ENCODE measurements at places on chromosomes 11 and 22.
A peak's percentile ranks its signal among the peaks of the same experiment; 100 is the strongest.

GRCh38 chr22:22479999-22480532 lies 28.5 kb downstream of the ZNF280B start:
- no peak for DNase-seq

GRCh38 chr11:46633291-46634217 lies 16.2 kb downstream of the ATG13 start:
- DNase-seq, result no peak

DNA sequence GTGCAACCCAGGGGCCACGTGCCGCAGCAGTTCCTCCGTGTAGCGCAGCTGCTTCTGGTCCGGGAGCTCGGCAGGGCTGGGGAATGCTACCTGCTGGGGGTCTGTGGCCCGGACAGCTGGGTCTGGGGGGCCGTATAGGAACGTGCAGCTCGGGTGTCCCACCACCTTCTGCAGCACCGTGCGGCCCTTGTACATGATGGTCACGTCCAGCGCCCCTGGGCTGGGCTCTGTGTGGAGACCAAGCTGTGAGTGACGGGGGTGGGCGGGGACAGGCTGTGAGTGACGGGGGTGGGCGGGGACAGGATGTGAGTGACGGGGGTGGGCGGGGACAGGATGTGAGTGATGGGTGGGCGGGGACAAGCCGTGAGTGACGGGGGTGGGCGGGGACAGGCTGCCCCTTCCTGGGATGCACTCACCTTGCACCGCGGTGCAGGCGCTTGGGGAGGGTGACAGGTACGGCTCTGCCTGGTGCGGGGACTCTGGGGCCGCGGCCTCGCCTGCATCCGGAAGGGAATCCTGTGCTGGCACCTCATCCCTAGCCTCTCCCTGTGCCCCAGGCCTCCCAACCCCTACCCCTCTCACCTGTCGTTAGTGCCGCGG lies 2.3 kb downstream of the IRF7 start:
- DNase-seq, result peak; percentile 71

GRCh38 chr11:124193221-124194010 lies 10.3 kb downstream of the OR10D3 start:
- no peak for DNase-seq

GRCh38 chr22:48338793-48339705 lies 1488.6 kb downstream of the BRD1 start:
- no peak for DNase-seq

DNA sequence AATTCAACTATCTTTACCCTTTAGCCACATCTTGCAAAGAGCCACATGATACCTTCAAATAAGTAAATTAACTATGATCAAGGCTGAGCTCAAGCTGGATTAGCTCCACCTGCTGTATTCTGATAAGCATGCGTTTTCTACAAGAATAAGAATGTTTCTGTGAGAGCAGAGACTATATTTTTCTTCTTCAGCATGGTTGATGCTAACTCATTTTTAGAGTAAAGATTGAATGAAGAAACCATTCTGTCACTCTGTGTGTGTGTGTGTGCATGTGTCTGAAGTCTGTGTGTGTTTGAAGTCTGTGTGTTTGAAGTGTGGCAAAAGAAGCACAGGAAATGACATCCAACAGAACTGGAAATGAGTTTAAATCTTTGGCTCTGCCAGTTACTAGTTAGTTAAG lies 12.0 kb upstream of the LAYN start:
- no peak for DNase-seq

DNA sequence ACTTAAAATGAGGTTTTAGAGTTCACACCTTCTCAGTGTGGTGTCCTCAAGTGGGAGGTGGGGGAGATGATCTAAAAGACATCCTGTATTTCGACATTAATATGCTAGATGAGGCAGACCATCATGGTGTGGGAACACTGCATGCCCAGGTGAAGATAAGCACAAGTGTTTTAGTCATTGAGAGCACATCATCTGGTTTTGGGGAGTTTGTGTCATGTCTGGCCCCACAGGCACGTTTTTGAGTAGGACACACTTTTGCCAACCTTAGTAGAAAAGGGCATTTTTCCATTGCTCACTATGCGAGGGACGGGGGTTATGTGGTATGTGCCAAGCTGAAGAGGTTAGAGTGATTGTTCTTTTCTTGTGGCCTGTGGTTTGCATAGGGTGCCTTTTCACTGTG lies 189.3 kb downstream of the DBX1 start:
- DNase-seq, result no peak

GRCh38 chr22:49247194-49247924 lies 580.3 kb downstream of the BRD1 start:
- DNase-seq, result no peak

GRCh38 chr11:111694851-111695250 lies 71.3 kb downstream of the PPP2R1B start:
- DNase-seq, result no peak

- no peak for DNase-seq
These were observed 12.5 kb downstream of the USP35 start for GRCh38 chr11:78201096-78201818.

- DNase-seq, result no peak
These were observed 60.6 kb upstream of the RDX start for GRCh38 chr11:110356762-110357671.

DNA sequence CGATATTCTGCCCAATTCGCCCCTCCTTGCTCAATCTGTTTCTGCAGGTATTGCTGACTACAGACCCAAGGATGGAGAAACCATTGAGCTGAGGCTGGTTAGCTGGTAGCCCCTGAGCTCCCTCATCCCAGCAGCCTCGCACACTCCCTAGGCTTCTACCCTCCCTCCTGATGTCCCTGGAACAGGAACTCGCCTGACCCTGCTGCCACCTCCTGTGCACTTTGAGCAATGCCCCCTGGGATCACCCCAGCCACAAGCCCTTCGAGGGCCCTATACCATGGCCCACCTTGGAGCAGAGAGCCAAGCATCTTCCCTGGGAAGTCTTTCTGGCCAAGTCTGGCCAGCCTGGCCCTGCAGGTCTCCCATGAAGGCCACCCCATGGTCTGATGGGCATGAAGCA lies 9.2 kb upstream of the SLC35E4 start:
- no peak for DNase-seq

DNA sequence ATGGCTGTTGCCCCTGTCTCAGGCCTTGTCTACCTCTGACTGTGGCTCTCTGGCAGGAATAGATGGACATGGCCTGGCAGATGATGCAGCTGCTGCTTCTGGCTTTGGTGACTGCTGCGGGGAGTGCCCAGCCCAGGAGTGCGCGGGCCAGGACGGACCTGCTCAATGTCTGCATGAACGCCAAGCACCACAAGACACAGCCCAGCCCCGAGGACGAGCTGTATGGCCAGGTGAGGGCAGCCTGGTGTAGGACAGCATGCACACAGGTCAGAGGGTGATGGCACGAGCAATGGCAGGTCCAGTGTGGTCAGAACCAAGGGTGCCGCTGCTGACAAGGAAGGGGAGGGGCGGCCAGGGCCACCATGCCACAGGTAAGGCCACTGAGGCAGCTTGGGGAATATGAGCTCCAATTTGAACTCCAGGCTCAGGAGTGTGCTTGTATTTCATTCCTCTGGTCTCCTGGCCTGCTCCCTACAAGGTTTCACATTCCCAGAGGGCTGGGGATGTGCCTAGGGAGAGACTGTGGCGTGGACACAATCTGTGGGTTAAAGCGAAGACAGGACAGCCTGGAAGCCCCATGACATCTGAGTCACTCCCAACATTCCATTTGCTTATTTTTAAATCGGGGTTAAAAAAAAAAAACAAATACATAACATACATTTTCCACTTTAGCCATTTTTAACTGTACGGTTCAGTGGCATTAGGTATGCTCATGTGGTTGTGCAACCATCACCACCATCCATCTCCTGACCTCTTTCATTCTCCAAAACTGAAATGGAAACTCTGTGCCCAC lies 562 bp downstream of the FOLR3 start:
- no peak for DNase-seq

GRCh38 chr22:23269441-23270211 lies 89.3 kb downstream of the BCR start:
- no peak for DNase-seq

DNA sequence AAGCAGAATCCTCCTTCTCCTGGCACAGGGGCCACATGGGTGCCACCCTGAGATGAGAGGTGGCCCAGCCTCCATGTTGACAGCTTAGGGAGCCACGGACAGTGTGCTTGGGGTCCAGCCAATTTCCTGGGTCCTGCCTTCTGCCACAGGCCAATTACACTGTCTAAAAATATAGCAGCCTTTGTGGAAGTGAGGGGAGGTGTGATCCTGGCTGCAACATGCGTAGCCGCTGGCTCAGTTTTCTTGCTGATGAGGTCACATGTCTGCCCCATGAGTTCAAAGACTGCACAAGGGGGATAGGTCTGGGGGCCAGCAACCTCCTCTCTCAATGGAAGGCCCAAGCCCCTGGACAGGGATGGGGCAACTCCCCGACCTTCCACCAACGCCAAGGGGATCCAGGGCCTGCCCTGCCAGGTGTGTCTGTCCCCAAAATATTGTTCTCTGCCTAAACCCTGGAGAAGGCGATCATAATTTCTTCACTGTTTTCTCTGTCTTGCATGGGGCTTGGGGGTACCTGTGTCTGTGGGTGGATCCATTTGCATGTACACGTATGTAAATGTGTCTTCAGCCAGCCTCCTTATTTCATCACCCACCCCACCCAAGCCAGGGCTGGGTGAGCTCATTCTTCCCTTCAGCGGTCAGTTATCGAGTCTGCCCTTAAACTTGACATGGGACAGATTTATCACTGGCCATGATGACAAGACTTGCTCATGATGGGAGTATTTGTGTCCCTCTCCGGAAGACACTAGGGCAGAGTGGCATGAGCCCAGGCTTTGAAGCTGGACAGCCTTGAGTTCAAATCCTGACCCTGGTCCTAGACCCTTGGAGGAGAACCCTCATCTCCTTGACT lies 59.4 kb downstream of the OTOG start:
- no peak for DNase-seq

DNA sequence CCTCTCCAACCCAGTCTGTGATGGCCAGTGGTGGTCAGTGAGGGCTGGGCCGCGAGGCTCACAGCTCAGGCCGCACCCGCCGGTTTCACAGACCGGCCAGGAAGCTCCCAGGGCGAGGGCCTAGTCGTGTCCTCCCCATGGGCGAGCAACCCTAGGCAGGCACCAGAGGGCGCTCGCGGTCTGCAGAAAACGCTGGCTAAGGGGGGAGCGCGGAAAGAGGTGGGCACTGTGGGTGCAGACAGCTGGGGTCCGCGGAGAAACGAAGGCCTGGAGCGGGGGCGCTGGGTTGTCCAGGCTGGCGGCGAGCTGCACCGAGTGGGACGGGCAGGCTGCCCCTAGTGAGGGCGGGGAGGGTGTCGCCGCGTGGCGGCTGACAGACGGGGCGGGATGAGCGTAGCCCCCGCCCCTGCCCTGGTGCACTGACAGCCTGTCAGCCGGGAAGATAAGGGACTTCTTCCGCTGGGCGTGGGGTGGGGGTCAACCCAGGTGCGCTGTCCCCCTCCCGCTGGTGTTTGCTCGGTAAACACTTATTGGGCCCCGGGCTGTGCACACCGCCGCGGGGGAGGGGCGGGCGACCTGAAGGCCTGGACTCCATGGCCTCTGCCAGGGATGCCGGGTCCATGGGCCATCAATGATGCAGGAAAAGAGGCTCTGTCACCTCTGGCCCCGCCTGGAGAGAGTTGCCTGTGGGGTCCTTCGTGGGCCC lies 7.5 kb downstream of the GP1BB start:
- peak; percentile 63 for DNase-seq

- DNase-seq, result no peak
These were observed 79.7 kb downstream of the BUD13 start for GRCh38 chr11:116693102-116693570.

DNA sequence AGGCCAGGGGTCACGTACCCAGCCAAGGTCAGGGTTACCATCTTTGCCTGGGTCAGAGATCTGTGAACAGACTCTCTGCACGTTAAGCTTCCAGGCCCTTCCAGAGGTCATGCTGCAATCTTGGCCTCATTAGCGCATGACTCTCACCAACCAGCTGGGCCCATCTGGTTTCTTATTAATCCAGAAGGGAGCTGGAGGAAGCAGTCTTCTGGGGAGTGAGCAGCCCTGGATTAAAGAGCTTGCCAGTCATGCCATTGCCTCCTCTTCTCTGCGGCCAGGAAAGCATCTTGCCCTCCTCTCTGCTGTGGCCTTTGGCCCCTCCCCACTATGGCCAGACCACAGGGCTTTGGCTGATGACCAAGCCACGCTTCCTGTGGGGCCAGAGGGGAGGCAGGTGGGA lies 57.4 kb downstream of the CHST1 start:
- no peak for DNase-seq

- peak; percentile 92 for DNase-seq
These were observed at the start of gene ZBTB3 for GRCh38 chr11:62753736-62754603. ZBTB3 (minus strand) TSS chr11:62754160; CDS start chr11:62753664, 496 bp downstream.

- DNase-seq, result no peak
These were observed 26.5 kb upstream of the KRTAP5-7 start for GRCh38 chr11:71500601-71501021.

Measured in stimulated activated CD8-positive, alpha-beta memory T cell treated with anti-CD3 and anti-CD28 coated beads, Interleukin-4, amount 100 ng/mL, for 4 hours (primary cell).